ENCODE measurements at places on chromosomes 12 and 14.
A peak's percentile ranks its signal among the peaks of the same experiment; 100 is the strongest.

GRCh38 chr14:63388766-63389431 lies 70.2 kb upstream of the GPHB5 start:
- DNase-seq: peak; percentile 20

GRCh38 chr14:91140672-91141071 lies 26.8 kb downstream of the DGLUCY start:
- no peak for DNase-seq

DNA sequence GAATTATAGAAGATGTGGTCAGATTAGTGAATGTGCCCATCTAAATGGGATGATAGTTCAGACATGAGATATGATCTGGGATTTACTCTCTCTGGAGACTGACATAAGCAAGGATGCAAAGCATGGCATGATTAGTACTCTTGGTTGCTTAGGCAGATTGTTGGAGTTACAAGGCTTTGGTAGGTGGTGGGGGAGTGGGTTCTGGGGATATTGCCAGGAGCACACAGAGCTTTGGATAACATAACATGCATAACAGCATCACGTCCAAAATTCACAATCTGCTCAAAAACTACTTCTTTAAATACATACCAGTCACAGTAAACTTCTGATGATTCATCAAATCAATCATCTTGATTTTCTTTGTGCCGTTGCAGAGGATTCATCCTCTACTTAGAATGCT lies 287.4 kb downstream of the ACSS3 start:
- no peak for DNase-seq

DNA sequence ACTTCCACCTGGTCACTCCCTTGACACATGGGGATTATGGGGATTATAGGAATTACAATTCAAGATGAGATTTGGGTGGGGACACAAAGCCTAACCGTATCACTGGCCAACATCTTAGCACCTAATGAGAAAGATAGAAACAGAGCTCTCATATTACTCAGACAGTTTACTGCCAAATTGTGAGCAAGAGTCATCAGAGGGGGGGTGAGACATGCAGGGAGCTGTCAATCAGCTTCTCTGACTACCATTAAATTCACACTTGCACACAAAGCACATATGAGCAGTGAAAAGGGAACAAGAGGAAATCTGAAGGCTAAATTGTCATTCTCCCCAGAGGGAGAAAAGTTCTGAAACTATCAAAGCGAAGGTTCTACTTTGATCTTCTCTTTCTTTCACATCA lies 78.1 kb upstream of the GRIN2B start:
- DNase-seq: no peak

DNA sequence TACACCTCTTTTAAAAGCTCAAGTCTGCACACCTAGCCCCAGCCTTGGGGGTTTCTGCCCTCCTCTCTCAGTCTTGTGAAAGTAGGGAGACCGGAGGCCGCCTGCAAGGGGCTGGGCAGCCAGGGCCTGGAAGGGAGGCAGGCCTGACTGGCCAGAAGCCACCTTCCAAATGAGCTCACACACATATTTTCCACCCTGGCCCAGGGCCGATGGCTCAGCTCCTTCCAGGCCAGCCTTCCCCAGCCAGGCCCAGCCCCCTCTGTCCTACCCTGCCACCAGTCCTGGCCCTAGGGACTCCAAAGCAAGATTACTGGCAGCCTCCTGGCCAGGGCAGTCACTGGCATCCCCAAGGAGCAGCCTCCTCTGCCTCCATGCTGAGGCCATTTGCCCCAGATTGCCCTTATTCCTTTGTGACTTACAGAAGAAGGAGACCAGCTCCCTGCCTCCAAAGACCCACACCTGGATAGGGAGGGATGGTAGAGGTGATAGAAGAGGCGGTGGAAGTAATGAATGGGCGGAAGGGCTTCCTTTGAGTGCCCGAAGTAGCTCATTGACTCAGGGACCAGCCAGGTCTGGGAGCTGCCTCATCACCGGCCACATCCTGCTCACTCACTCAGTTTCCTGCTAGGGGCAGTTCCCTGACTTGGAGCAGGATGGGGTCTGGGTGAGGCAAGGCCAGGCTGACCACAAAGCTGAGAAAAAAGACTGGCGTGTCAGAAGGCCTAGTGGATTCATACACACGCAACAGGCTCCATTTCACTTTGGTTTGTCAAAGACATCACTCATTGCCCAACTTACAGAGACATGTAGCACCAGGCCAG lies 14.8 kb downstream of the MMP14 start:
- DNase-seq: peak; percentile 95

GRCh38 chr12:57095440-57095839 lies 6.5 kb downstream of the NAB2 start:
- no peak for DNase-seq

- DNase-seq: no peak
Measured at GRCh38 chr12:75288860-75289259, 41.3 kb downstream of the CAPS2 start.

DNA sequence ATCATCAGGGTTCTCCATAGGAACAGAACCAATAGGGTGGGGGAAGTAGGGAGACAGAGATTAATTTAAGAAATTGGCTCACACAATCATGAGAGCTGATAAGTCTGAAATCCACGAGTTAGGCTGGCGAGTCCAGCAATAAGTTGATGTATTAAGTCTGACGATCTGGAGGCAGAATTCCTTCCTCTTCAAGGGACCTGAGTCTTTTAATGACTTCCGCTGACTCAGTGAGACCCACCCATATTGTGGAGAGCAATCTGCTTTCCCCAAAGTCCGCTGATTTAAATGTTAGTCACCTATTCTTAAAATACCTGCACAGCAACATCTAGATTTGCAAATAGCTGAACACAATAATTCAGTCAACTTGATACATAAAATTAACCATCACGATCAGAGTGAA lies 97.8 kb downstream of the SPTSSA start:
- no peak for DNase-seq

- no peak for DNase-seq
Measured at GRCh38 chr14:89473569-89473968, 56.5 kb upstream of the FOXN3 start.

DNA sequence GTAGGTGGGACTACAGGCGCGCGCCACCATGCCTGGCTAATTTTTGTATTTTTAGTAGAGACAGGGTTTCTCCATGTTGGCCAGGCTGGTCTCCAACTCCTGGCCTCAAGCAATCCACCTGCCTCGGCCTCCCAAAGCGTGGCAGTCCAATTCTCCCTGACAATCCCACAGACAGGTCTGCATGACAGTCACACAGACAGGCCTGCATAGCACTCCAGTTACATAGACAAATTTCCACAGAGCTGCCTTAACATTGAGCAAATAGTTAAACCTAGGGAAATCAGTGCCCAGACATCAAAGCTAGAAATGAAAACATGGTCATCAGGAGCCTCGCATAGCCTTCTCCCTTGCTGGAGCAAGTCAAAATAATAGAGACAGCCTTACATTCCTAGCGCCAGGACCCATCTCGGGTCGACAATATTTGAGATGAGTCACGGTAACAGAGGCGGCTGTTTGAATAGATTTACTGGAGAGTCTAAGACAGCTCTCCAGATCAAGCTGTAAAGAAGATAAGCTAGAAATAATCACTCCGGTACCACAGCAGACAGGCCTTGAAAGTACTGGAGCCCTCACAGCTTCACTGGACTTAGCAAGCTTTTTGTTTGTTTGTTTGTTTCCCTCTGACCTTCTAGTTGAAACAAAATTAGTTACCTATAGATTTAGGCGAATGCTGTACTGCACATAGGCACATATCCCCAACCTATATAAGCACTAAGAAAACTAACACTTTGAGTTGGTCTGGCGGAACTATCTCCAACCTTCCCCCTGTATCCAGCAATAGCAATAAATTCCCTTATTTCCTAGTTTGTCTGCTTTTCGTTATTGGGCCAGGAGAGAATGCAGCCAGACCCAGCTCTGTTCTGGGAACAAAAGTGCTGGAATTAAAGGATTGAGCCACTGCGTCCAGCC lies 23.8 kb upstream of the PYROXD1 start:
- DNase-seq: no peak

- no peak for DNase-seq
Measured at GRCh38 chr12:116152268-116152667, 125.2 kb downstream of the MED13L start.

DNA sequence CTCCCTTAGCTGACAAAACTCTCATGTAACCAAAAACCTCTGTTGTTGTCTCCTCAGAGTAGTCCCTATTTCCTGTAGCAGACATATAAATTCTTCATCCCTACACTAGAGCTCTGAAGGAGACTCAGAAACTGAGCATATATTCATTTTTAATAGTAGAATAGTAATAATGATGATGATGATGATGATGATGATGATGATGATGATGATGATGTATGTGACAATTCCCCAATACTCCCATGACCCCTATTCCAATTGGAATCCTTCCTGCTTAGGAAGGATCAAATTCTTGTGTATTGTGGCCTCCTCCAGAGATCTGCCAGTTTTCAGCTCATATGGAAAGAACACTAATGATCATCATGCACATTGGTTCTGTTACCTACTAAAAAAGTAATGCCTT lies 26.7 kb downstream of the RASSF9 start:
- DNase-seq: no peak

DNA sequence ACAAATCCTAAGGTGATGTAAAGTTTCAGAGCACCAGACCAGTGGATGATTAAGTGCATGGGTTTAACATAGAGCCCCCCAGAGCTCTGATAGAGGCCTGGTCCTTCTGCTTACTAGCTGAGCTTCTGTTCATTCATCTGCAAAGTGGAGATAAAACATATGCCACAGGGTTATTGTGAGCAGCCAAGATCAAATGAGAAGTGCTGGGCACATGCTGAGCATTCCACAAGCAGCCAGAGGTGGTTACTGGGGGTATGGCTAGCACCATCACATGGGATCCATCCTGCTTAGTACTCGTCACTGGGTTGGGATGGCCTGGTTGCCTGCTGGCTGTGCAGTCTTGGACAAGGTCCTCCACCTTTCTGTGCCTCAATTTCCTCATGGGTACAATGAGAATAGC lies 18.0 kb upstream of the SMUG1 start:
- DNase-seq: no peak

- DNase-seq: no peak
Measured at GRCh38 chr12:34212651-34213050, 190.4 kb downstream of the ALG10 start.

- DNase-seq: peak; percentile 44
Measured at GRCh38 chr12:119704065-119704747, 36.3 kb downstream of the PRKAB1 start.

DNA sequence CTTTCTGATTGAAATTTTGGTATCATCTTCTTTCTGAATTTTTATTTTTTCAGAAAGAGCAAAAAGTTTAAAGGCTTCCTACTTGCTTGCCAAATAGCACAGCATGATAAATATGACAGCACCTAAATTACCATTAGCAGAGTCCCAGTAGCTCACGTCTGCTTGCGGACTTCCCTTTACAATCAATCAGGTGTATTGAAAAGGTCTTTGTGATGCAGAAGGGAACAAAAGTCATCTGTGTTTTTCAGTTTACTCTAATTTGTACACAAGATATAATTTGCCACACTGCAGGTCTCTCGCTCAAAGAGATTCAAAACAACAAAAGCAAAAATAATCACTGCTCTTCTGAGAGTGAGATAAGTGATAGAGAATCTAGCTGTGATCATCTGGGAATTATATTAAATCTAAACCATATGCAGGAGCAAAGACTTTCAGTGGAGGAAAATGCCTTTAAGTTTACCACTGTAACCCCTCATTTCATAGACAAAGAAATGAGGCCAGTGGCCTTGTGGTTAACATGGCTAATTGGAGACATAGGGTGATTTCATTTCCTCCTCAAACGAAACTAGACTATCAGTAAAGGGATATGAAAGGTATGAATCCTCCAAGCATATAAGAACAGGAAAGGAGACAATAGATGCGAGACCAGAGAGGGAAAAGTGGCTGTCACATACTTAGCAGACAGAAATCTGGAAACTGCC lies 240.8 kb upstream of the TMPO start:
- no peak for DNase-seq

DNA sequence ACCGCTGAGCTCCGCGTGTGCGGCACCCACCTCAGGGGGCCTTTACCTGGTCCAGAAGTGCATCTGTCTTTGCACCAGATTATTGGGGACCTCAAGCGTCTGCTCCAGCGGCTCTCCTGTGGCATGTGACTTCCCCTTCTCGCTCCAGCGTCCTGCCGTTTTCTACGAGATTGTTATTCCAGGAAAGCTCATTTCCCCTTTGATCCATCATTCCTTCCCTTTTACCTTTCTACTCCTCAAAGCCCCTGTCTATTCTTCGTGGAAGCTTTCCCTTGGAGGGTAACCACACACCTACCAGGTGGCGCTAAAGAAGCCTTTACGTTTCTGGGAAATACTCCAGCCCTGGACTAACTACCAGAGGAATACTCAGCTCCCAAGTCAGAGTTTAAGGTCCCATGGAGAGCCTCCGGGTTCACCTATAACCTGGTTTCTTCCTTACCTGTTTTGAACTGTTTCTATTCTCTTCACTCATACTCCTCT lies 1.5 kb downstream of the FKBP4 start:
- no peak for DNase-seq

DNA sequence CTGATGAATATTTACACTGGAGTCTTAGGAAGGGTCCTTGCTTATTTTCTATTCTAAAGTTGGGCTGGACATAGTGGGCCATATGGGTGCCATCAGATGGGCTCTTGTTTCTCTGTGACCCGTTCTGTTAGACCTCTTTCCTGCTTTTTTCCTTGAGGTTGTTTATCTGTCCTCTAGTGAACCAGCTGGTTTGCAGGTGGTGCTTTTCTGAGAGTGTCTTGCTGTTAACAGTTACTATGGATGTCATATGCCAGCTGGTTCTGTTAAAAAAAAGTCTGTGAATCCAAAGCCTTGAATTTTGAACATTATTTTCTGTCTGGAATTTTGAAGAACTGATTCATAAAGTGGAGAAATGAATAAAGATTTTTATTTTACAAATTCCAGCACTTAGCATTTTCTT lies 29.2 kb downstream of the ZC3H14 start:
- DNase-seq: no peak

GRCh38 chr12:105775343-105775742 lies 363.4 kb downstream of the NUAK1 start:
- DNase-seq: peak; percentile 57

GRCh38 chr12:63410197-63410596 lies 258.1 kb downstream of the DPY19L2 start:
- no peak for DNase-seq

DNA sequence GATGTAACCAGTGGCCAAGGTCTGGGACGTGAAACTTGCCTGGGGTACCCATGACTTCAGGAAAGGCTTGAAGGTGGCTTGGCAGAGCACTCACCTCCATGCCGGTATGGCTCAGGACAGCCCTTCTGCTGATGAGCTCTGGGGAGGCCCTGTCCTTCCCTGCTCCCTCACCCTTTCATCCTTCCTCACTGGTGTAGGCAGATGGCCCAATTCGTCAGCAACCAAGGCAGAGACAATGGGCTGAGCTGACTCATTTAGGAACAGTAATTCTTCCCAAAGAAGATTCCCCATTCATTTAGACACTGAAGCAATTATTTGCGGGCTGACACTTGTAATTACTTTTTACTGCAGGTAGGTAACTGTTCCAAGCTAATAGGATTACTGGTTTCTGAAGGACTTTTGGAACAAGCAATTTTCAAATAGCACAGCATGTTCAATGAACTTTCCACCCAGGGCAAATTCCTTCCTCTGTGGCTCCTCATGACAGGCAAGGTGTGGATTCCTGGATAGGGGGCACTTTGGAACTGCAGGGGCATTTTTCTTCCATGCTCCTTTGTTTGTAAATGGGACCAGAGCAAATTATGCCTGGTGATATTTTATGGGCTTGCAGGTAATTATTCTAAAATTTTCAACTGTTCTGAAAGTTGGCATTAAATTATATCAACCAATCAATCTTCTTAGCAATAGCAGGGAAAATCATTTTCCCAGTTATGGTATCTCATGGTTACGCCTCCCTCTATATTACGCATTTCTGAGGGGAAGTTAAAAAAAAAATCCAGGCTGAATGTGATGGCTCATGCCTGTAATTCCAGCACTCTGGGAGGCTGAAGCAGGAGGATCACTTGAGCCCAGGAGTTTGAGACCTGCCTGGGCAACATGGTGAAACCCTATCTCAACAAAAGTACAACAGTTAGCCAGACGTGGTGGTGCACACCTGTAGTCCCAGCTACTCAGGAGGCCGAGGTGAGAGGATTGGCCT lies 24.1 kb upstream of the NRDE2 start:
- DNase-seq: no peak
